ENCODE measurements at places on chromosomes 2 and 18.
A peak's percentile ranks its signal among the peaks of the same experiment; 100 is the strongest.

DNA sequence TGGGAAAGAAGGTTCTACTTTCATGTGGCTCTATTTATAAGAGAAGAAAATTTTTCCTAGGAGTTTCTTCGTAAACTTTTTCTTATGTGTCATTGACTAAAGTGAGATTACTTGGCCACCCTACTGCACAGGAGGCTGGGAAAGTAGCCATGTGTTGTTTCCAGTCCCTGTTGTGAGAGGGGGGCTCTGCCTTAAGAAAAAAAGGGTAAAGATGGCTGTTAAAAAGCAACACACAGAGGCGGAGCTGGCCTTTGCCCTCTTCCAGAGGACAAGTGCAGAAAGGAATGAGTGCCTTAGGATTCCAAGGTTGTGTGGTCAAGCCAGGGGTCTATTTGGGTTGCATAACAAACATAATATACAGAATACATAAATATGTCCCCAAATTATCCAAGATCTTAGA lies 230.0 kb upstream of the CXCR4 start:
- no peak for DNase-seq

DNA sequence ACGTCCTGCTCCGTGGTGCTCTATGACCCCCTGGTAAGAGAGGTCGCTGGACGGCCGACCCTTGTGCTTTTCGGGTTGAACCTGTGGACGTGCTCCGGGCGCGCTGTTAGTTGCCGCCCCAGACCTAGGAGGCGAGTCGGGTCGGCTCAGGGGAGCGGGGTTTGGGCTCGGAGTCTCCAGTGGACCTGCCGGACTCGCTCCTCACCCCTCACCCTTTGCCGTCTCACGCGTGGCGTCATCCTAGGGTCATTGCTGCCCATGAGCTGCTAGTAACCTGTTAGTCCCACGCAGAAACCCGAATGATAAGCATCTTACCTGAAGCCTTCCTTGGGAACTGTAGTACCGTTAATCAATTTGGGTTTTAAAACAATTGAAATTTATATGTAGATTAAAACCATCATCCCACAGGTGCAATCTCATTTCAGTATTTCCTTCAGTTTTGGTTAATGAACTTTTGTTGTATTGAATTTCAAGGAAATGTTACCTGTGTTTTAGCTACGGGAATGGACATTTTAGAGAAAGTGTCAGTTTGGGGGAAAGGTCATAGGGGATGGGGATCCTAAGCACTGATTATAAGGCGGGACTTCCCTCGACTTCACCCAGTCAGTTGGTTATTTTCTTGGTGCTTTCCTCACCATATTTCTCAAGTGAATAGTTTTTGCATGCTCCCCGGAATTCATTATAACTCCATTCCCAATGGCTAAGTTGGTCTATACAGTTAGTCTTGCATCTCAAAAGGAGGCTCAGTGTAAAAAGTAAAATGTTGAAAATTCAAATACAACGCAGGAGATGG lies 536 bp downstream of the ELP2 start:
- no peak for DNase-seq

DNA sequence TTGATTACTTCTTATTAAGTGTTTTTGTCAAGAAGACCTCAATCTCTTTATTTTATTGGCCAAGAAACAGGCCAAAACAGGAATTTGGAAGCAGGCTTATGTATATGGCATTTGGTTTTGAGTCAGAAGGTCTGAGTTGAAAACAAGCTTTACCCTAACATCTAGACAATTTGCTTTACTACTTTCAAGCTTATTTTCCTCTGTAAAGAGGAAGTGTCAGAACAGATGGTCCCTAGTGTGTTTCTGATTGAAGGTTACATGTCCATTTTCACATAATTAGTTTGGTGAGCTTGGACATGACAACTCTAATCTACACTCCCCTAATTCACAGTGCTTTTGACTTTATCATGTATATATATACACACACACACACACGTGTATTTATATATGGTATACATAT lies 19.8 kb upstream of the MAP4K4 start:
- no peak for DNase-seq

- peak; percentile 21 for DNase-seq
Observed at GRCh38 chr2:106189764-106190468, 4.2 kb downstream of the UXS1 start.

DNA sequence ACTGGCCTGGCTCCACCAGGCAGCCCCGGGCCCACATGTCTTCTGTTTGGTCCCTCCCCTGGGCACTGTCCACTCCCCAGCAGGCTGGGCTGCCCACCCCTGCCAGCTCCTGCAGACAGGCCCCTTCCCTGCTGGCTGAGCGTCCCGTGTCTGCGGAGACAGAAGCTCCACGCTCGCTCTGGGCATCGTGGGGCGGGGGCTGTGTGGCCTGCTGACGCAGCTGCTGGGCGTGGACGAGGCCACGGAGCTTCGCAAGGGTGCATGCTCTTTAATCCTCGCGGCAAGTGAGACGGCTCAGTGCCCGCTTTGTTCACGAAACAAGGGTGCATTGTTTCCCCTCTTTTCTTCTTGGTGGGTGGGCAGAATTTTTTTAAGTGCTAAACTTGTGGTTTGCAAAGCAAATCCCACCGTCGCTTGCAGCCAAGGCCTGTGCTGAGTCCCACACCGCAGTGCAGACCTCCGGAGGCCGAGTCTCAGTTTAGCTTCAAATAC lies 132.8 kb upstream of the CTDP1 start:
- DNase-seq = no peak

DNA sequence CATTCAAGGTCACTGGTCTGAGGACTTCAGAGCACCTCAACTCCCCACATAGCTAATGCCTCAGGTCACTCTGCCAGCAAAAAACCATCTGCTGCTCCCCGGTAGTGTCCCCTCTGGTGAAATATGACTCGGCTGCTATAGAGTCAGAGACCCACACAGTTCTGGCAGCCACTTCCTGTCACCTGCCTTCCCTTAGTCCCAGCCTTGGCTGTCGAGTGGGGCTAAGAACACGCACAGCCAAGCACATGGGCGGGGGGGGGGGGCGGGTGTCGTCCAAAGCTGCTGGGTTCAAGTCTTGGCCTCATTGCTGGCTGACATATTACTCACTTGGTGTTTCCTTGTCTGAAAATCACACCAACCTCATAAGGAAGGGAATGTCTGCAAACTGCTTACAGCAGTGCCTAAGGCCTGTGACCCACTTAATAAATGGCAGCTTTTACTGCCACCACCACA lies 37.5 kb downstream of the POLR1A start:
- DNase-seq = peak; percentile 63

DNA sequence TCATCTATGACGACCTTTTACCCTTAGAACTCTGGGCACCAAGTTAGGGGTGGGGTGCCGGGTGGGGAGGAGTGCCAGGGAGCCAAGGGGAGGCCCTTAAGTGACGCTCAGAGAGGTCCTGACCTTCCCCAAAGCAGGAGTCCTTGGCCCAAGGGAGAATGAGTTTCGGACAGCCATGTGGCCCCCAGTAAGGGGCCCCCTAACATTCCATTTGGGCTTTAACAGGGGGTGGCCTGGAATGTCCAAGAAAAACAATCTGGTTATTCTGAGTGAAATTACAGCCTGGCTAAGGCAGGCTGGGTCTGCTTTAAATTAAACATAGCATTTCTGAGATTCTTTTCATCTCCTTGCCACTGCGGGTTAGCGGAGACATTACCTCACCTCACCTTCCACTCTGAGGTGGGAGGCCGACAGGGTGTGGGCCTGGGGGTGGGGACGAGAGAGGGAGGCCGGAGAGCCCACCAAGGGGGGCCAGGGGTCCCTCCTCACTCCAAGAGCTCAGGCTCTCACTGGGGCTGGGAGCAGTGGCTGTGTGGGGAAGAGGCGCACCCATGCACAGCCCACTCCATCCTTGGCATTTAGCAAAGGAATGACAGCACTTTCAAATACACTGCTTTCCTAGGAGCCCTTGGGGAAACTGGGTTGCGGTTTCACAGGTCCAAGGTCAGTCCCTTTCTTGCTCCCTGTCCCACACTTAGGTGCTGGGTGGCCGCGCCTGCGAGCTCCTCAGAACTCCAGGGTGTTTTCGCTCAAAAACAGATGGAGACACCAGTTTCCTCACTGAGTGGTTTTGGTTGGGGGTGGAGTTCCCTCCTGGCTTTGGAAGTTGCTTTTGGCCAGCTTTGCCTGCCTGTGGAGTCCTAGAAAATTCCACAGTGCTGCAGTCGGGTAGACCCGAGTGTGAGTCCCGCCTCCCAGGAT lies 107.4 kb downstream of the POLR1A start:
- peak; percentile 81 for DNase-seq

DNA sequence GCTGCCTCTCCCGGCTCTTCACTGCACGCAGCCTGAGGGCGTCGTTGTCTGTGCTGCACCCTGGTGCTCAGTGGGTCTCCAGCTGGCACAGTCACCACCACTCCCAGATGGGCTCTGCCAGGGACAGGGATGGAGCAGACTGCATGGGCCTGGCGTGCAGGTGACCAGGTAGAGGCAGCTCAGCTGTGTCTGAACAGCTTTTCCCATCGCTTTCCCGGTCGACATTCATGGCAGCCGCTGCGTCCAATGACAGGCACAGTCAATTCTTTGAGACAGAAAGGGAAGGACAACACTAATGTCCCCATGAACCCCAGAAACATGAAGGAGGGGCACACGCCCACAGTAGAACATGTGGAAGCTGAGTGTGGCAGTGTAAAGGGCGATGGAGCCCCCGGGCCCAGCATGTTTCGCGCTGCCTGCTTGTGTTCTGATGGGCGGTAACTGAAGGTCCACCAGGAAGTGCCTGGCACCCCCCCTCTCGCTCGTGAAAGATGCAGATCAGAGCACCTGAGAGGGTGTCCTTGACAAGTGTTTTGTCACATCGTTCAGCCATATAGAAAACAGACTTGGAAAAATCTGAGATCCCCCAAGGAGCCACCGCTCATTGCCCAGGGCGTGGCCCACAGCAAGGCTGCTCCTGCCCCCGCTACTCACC lies 122.4 kb downstream of the NFATC1 start:
- DNase-seq = no peak

GRCh38 chr2:15642011-15642814 lies 50.5 kb downstream of the DDX1 start:
- DNase-seq = no peak

- DNase-seq = peak; percentile 91
Observed at GRCh38 chr2:20593072-20594034, 57.5 kb downstream of the HS1BP3 start.

DNA sequence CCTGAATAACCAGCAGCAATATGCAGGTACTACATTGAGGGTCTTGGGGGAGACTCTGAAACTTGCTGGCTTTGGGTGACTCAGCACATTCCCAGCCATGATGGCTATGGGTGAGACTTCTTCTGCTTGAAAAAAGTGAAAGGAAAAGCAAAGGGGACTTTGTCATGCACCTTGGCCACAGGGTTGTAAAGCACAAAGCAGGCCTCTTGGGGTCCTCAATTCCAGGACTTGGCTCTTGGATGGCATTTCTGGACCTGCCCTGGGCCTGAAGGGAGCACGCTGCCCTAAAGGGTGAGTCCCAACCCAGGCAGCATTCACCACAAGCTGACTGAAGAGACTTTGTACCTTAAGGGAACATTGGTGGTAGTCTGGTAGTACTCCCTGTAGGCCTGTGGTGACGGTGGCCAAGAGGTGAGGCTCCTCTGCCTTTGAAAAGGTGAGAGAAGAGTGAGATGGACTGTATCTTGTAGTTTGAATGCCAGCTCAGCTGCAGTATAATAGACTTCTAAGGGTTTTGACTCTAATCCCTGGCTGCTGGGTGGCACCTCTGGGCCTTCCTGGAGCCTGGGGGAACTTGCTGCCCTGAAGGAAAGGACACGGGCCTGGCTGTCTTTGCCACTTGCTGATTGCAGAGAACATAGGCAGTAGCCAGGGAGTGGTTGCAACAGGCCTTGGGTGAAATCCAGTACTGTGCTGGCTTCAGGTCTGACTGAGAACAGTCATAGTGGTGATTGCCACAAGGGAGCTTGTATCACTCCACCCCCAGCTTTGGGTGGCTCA lies 36.5 kb upstream of the CYTIP start:
- DNase-seq = no peak

DNA sequence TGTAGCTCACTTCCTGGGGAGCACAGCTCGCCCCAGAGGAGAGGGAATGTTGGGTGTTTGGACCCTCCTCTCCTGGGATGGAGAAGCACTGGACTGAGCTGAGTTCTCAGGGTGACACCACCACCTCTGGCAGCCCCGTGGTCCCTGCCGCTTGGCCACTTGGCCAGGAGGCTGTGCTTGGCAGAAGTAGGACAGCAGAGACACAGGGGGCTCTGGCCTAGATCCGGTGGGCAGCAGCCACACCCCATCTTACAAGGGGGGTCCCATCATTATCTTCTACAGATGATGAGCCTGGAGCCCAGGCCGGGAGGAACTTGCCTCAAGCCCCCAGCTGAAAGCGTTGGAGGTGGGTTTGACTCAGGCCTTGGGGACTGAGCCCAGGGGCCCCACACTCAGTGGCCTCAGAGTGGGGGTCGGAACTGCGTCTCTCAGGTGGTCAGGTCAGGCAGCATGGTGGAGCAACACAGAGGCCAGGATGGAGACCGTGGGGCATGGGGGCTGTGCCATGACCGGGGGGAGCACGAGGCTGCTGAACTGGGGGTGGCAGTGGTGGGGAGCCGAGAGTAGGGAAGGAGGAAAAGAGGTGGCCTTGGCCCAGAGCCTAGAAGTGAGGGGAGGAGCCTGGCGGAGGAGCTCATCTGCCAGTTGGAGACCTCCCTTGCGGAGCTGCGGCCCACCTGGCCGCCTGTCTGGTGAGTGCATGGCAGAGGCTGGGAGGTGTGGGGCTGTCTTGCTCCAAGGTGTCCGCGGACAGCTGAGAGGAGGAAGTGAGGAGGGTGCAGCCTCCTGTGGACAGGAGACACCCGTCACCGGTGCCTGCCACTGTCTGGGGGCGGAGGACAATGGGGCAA lies 63.6 kb upstream of the HDAC4 start:
- no peak for DNase-seq

GRCh38 chr2:95012881-95013550 lies 12.5 kb upstream of the MAL start:
- DNase-seq = no peak

DNA sequence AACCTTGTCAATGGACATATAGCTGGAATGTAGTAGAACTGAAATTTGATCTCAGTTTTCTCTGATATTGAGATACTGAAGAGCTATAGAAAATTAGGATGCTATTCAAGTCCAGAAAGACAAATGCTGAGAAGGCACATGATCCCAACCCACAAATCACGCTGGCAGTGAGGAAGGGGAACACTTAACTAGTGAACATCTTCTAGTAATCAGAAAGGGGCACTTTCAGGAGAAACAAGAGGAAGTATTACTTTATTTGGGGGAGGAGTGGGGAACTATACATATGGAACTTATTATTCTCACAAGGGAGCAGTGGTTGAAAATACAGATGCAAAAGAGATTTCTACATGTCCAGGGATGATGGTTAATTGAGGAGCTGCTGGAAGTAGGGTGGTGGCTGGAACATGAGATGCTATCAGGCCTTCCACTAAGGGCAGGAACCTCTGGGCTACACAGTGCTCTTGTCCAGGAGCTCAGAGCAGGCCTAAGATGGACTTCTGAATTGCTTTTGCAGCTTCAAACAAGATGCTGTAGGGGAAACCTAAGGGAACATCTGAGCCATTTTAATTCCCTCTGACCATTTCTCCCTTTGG lies 79.3 kb downstream of the TGFA start:
- no peak for DNase-seq

DNA sequence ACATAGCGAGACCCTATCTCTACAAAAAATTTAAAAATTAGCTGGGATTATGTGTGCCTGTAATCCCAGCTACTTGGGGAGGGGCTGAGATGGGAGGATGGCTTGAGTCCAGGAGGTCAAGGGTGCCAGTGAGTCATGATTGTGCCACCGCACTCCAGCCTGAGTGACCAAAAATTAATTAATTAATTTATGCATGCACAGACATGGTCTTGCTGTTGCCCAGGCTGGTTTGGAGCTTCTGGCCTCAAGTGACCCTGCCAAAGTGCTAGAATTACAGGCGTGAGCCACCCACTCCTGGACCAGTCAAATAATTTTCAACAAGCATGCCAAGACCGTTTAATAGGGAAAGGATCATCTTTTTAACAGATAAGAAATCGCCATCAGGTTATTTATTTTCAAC lies 57.7 kb upstream of the TFCP2L1 start:
- DNase-seq = no peak

All from astrocyte (in vitro differentiated cells and primary cell).